ENCODE measurements at places on chromosomes 6 and 20.

- DNase-seq = no peak
These were observed 16.3 kb downstream of the ZNF76 start for GRCh38 chr6:35275744-35276260.

DNA sequence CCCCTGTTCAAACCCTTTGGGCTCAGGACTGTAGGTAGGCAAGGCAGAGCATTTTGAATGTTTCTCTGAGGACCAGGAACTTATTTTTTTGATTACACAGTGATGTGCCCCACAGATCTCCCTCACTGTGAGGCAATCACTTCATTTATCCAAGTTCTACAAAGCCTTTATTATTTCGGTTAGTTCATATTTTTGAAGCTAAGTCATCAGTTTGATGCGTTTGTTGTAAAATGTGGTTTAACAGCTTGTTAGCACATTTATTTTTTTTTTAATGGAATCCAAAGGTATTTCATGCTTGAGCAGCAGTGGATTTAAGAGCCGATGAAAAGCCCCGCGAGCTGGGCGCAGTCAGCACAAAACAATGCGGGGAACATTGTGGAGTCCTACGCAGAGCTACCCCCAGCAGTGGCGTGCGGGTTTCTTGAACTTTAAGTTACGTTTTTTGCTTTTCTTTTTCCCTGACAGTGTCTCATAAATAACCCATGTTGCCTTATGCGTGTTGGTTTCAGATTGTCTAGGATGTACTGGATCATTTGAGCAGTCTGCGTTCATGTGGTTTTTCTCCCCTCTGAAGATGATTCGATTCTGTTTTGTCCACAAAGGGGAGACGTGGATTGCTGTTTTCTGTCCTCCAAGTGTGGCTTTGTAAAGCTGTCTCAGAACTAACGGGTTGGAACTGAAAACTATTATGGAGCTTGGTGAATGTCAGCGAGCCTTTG lies 233.6 kb upstream of the BMP2 start:
- no peak for DNase-seq

DNA sequence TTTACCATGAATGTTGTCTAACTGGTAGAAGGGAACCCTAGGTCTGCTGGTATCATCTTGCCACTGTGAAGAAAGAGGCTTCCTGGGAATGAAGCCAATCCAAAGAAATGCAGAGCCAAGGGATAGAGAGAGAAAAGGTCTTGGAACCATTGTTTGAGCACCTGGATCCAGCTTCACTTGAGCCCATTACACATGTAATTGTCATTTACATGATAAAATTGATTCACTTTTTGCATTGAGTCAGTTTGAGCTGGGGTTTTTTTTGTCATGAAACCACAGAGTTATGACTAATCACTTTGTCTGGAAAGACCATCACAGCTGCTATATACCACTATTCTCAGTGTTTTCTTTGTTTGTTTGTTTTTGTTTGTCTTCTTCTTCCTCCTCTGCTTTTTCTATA lies 112.3 kb downstream of the CBLN4 start:
- DNase-seq = no peak

DNA sequence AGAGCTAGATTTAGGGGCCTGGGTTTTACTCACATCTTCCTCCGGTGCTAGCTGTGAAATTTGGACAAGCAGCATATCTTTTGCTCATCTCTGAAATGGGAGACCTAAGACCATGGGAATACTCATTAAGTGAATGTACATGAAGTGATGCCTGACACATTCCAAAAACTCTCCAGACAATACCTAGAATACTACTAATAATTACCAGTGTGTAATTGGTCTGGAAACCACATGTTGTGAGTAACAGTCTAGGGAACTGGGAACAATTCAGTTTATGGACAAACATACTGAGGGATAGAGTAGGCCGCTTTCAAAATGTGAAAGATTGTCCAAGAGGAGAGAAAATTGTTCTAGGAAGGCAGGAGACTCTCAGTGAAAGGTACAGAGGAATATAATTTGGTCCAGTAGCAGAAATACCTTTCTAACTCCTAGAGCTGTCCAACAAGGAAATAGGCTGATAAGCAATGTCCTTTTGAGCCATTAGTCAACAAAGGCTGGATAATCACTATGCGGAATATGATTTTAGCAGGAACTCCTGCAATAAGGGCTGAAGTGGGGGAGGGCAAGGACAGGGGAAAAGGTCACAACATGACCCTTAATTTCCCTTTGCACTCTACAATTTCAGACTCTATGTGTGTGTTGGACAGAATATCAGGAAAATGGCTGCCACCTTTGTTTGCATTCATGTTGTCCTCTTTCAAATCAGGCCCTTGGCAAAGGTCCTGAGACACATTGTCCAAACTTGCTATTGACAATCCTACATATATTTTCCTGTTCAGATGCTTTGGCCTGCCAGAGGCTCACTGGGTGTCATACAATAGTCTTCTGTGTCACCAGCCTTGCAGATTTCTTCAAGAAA lies 315.4 kb downstream of the PLCB1 start:
- no peak for DNase-seq

DNA sequence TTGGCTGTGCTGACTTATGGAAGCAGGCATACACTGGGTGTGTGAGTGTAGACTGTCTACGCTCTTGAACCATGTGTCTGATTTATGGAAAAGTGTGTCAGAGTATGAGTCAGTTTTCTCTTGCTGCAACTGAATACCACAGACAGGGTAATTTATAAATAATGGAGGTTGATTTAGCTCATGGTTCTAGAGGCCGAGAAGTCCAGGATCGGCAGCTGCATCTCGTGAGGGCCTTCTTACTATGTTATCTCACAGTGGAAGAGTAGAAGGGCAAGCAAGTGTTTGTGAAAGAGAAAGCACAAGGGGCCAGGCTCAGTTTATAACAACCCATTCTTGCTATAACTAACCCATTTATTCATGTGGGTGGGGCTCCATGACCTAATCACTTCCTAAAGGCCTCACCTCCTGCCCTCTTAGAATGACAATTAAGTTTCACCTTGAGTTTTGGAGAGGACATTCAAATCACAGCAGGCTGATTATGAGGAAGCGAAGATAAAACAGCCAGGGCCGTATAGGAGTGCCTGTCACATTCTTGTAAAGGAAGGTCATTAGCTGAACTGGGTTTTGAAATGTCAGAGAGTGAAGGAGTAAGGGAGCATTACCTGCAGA lies 6.7 kb downstream of the GPR31 start:
- no peak for DNase-seq

- DNase-seq = no peak
These were observed 12.9 kb upstream of the MCM3 start for GRCh38 chr6:52297433-52297832.

DNA sequence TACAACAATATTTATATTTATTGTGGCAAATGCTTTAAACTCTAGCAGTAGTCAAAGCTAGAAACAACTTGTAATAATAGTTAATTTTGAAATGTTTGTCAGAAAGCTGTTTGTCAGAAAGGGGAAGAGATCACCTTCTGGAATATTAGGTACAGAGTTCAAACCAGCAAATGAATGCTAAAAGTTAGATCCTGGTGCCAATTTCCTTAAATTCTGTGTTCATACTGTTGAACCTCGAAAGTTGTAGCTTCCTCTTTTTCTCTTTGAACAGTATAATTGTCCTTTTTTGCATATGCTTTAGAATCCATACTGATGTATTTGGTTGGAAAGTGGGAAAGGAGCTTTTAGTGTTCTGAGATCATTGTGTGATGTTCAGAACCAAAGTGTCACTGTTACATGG lies 22.4 kb downstream of the ITCH start:
- DNase-seq = no peak

- DNase-seq = no peak
These were observed 11.5 kb downstream of the FILIP1 start for GRCh38 chr6:75481936-75482593.

DNA sequence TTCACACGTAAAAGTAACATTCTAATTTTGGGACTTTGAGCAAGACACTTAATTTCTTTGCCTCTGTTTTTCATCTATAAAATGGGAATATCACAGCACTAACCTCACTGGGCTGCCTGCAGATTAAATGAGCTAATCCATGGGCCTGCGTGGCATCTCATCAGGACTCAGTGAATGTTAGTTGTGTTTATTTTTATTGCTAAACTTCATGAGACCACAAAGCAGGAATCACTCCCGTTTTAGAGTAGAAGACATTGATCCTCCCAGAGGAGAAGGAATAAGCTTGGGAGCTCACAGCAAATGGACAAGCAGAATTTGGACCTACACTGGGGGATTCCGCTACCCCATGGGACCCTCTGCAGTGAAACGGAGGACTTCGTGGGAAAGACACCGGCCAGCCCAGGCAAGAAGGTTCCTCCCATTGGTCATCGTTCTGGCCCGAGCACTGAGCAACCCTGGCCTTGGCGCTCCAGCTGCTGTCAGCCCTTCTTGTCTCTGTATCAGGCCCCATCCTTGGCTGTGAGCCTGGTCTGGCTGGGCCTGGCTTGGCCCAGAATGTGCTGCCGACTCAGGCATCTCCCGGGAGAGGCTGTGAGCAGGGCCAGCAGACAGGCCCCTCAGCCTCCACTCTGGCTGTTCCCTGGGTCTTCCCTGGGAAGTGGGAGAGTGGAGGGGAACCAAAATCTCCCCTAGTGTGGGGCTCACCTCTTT lies 79.8 kb downstream of the NFATC2 start:
- no peak for DNase-seq

DNA sequence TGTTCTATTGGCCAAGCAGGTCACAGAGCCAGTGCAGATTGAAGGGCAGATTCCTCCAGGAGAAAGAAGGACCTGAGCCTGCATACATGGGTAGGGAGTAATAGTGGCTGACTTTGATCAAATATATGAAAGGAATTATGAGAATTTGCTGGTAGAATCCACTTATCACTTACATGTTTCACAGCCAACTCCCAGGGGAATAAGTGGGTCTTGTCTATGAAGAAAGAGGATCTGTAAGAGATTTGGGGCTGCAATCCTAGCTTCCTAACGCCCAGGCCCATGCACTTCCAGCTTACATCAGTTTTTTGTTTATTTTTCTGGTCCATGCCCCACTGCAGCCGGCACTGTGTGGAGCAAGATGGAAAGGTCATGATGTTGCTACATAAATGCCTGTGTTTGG lies 107.9 kb upstream of the SYNDIG1 start:
- DNase-seq = no peak

DNA sequence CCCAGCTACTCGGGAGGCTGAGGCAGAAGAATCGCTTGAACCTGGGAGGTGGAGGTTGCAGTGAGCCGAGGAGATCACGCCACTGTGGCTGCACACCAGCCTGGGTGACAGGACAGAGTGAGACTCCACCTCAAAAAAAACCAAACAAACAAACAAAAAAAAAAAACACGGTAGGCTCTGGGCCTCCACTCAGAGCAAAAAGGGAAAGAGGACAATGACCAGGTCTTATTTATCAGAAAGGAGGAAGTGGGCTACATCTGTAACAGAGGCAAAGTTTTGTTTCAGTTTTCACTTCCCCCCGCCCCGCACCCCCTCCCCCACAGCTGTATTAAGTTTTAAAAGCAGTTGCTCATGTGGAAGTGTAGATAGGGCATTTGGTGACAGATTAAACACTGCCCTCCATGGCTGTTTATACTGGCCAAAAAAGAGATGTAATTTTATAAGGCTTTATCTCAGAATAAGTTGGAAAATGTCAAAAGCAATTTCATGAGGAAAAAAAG lies 114.6 kb downstream of the RCAN2 start:
- DNase-seq = no peak

GRCh38 chr6:108235127-108235526 lies 25.7 kb downstream of the SNX3 start:
- DNase-seq = no peak

DNA sequence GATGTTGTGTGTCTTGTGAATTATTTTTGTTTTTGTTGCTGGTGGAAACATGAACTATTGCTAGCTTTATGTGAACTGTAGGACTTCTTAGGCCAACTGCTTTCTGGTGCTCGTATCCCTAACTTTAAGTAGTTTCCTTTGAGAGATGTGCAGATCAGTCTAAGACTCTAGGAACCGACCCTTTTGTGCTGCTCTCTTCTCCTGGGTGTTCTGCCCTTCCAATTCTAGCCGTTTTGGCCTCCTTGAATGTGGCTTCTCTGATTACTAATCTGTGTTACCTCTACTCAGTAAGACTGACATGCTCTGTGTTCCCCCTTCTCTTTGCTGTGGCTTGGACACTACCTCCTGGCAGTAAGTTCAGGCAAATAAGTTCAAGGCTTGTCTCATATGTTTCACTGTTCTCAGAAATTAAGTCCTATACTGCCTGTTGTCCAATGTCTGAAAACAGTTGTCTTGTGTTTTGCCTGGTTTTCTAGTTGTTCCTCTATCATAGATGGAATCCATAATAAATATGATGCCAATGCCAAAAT lies 58.0 kb downstream of the FOXO3 start:
- DNase-seq = no peak

DNA sequence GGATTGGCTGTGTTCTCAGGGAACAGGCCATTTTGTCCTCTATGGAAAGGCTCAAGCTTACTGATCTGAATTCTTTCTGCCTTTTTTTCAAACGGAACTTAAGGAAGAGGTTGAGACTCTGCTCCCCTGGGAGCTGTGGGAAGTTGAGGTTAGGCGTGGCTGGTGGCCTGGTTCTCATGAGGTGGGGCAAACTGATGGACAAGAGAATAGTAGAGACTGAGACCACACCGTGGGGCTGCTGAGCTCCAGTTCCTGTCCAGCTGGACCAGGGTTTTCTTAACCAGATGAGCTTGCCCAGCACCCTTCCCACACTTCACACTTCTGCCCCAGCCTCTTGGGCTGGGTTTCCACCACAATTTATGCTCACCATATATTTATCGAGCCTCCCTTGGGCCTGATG lies 6.1 kb downstream of the AP5S1 start:
- no peak for DNase-seq

DNA sequence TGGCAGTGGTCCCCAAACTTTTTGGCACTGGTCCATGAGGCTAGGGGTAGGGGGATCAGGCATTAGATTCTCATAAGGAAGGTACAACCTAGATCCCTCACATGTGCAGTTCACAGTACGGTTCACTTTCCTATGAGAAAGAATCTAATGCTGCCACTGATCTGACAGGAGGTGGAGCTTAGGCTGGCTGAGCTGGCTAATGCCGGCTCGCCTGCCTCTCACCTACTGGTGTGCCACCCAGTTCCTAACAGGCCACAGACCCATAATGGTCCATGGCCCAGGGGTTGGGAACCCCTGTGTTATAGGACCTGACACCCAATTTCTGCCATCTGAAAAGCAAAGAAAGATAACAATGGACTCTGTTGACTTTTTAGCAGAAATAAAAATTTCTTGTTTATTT lies 199.6 kb downstream of the GMPR start:
- no peak for DNase-seq

GRCh38 chr6:32941214-32941768 lies 463 bp upstream of the HLA-DMB start:
- DNase-seq = no peak

DNA sequence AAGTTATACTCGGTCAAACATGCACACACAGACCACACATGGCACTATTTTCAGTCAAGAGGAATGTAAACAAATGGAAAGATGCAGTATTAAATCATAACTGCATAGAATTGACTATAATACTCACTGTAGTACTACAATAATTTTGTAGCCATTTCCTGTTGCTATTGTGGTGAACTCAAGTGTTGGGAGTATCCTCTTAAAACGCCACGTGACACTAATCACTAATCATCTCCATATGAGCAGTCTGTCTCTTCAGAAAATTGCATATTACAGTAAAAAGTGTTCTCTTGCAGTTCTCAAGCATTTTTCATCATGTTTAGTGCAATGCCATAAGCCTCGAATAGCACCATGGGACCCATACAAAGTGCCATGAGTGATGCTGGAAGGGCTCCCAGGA lies 258.7 kb upstream of the ID4 start:
- no peak for DNase-seq

- DNase-seq = no peak
These were observed 291.2 kb upstream of the ADGRB3 start for GRCh38 chr6:68343901-68344300.

- no peak for DNase-seq
These were observed 229.4 kb downstream of the TBC1D7 start for GRCh38 chr6:13098793-13099570.
